ENCODE measurements at places on chromosomes 3 and 15.

DNA sequence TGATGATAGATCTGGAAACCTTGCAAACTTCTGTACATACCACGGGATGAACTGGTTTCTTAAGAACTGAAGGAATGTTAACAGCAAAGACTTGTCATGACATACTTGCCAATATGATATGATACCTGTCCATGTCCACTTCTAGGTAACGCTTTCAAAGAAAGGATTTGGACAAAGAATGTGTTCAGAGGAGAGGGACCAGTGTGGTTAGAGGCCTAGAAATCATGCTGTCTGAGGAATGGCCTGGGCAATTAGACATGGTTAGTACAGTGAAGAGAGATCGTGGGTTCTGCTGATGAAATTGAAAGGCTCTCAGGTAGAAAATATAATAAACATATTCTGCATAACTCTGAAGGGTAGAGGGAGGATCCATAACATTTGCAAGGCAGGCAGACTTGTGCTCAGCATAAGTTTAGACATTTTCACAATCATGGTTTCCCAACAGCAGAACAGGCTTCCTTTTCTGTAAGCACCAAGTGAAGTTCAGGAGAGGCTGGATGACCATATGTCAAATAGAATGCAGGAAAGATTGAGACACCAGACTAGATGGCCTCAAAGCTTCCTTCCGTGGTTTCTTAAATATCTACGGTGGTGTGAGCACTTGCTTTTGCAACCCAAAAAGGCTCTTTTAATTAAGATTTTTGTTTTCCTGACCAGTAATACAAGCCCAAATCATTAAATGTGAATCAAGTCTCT, 39.9 kb downstream of the TGFBR2 start:
- no peak for DNase-seq

- no peak for DNase-seq
Measured at GRCh38 chr3:66928252-66928651, 69.9 kb upstream of the KBTBD8 start.

DNA sequence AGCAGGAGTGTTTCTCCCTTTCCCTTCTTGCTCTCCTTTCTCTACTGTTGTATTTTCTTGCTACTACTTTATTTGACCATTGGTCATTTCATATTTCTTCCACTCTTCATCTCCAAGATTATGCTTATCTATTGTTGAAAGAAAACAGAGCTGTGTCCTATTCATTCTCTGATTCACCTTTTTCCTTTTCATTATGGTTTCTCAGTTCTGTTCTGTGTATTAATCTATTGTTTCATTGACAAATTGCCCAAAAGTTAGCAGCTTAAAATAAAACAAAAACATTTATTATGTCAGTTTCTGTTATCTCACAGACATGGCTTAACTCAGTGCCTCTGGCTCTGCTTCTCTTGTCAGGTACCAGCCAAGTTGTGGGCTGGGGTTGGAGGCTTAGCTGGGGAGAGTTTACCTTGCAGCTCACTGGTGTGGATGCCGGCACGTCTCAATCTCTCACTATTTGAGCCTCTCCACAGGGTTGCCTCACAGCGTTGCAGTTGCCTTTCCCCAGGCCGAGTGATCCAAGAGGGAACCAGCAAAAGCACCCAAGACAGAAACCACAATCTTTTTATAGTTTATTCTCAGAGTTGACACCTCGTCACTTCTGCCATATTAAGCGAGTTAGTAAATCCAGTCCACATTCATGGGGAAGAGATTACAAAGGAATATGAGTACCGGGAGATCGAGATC, 36.9 kb upstream of the FILIP1L start:
- no peak for DNase-seq

DNA sequence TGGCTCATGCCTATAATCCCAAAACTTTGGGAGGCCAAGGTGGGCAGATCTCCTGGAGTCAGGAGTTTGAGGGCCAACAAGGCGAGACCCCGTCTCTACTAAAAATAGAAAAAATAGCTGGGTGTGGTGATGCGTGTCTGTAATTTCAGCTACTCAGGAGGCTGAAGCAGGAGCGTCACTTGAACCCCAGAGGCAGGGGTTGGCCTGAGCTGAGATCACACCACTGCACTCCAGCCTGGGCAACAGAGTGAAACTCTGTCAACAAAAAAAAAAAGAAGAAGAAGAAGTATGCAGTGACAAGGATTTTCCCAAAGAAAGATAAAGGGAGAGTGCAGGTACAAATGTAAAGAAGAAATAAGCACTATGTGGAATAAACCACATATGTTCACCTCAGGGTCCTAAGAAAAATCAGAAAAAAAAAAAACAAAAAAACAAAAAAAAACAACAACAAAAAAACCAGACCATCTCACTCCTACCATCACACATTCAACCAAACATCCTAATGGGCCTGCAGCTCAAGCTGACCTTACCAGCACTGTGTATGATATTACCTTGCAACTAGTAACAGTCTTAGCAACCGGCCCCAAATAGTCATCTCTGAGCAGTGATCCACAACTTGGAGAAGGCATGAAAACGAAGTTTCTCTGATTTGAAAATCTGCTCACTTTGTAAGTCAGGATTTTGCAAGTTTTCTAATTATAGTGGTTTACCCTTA, 296.7 kb upstream of the PROK2 start:
- DNase-seq, result no peak

GRCh38 chr3:192570821-192571791, 156.2 kb downstream of the FGF12 start:
- DNase-seq, result no peak

Measured in AG04449 (cell line).